ENCODE measurements at places on chromosomes 2 and 18. TPM values are rescaled to one million over a fixed set of nuclear protein-coding genes. Genes with fewer than 3 reads are reported as not detected.

ASXL3 gene
- total RNA-seq, result not detected

MRO gene
- not detected for total RNA-seq

AGXT gene
- not detected for total RNA-seq

COBLL1 gene
- total RNA-seq, result 0.36 TPM

DCDC2C gene
- total RNA-seq, result not detected

MAP3K2 gene
- 55.5 TPM for total RNA-seq

- no peaks in the 10 kb centered on the region for H3K27me3 ChIP-seq
- H3K4me1 ChIP-seq, result peaks cover 61% of the 10 kb centered on the region
- H3K27ac ChIP-seq, result no peak overlapping the region
- H3K4me3 ChIP-seq, result no peak overlapping the region
These were observed 26.5 kb upstream of the CREB1 start for GRCh38 chr2:207503234-207503633.

DNA sequence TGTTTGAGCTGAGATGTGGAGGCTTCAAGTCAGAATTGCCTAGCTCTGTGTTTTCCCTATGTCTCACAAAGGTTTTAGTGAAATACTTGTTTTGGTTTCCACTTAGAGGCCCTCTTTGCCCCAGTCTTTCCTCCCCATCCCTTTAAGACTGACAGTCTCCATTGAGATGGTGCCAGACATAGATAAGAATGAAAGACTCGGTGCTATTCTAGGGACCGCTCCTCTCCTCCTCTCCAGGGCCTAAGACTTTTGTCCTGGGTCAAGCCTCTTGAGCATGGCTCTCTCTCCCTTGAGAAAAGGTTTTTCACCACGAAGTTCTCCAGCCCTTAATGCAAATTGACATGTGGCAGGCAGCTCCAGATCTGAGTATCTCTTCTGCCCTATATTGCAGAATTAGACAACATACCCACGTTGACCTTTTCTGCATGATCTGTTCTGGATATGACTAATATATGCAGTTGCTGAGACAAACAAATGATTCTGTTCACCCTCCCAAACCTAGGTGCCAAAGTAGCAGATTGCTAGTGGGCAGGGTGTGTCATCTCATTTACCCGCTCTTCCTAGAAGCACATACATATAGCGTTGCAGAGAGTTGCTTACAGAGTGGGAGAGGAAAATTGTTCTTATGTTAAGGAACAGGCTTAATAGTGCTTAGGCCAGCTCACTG is 47.5 kb upstream of the ACSL3 start:
- peak; percentile 60 for DNase-seq
- peaks cover 21% of the 10 kb centered on the region for H3K4me1 ChIP-seq
- H3K27me3 ChIP-seq, result no peaks in the 10 kb centered on the region
- no peaks in the 10 kb centered on the region for H3K36me3 ChIP-seq

GRCh38 chr2:191653667-191654391 is 24.1 kb upstream of the NABP1 start:
- no peak for DNase-seq
- no peak overlapping the region for H3K27ac ChIP-seq
- H3K4me1 ChIP-seq, result peaks cover 10% of the 10 kb centered on the region
- no peak overlapping the region for H3K4me3 ChIP-seq
- no peaks in the 10 kb centered on the region for H3K27me3 ChIP-seq

DNA sequence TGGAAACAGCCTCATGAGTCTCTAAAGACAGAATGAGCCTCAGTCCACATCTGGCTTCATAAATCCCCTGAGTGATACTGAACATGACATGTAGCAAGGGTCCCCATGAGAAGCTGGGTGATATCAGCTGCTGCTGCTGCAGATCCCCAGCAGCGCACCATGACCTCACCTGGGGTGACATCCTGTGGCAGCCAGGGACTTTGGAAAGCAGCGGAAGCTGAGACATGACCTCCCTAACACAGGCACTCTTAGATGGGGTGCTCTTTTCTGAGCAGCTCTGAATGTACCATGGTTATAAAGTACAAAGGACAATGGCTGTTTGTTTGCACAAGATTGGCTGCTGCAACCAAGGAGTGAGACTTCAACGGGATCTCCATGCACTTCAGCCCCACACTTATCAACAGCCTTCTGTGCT is 74.7 kb upstream of the TMEM200C start:
- peak; percentile 30 for DNase-seq
- no peaks in the 10 kb centered on the region for H3K27me3 ChIP-seq
- no peaks in the 10 kb centered on the region for H3K36me3 ChIP-seq
- H3K4me3 ChIP-seq, result no peak overlapping the region
- no peak overlapping the region for H3K27ac ChIP-seq
- peaks cover 21% of the 10 kb centered on the region for H3K4me1 ChIP-seq

GRCh38 chr2:241871538-241872312 is 2.2 kb downstream of the RTP5 start:
- DNase-seq, result no peak
- H3K27ac ChIP-seq, result peak overlapping the region; percentile 62
- no peaks in the 10 kb centered on the region for H3K36me3 ChIP-seq
- peaks cover 53% of the 10 kb centered on the region for H3K4me1 ChIP-seq

DNA sequence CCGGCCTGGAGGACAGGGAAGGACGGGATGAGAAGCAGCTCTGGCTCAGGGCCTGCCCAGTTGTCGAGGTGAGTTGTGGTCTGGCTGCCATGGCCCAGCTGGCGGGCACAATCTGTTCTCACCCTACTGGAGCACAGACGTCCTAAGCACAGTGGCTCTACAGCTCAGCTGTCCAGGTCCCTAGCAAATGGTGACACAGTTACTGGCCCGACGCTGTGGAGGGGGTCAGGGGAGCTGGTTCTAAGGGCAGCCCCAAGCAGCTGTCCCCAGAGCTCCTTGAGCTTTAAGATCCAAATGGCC is 32.9 kb downstream of the KCNK3 start:
- H3K27ac ChIP-seq, result no peak overlapping the region
- peaks cover 7% of the 10 kb centered on the region for H3K27me3 ChIP-seq
- no peaks in the 10 kb centered on the region for H3K36me3 ChIP-seq
- H3K4me3 ChIP-seq, result no peak overlapping the region
- no peaks in the 10 kb centered on the region for H3K4me1 ChIP-seq
- no peak for DNase-seq

DNA sequence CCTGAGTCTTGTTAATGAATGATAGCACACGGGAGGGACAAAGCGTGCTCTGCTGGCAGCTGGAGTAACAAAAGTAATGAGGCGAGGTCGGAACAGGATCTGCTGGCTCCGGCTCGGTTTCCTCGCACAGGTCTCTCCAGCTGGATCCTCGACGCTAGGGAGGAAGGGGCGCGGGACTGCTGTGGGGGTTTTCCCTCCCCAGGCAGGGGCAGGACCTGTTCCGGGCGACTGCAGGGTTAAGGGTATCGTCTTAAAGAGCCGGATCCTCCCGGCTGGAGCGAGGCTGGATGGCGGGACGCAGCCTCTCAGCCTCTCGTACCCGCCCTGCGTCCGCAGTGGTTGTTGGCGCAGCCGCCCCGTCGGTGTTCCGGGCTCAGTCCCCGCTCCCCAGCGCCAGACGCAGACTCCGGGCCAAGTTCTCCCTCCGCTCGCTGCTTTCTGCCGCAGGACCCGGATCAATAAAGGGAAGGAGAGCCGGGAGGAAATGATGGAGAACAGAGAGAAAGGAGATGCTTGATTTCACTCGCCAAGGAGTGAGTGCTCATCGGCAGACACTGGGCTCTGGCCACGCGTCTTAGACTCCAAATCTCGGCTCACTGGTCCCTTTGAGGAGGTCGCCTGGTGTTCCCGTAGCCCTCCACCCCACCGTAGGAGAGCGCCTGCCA is 1.1 kb upstream of the LIPG start:
- peak overlapping the region; percentile 61 for H3K4me3 ChIP-seq
- no peak overlapping the region for H3K27ac ChIP-seq
- peaks cover 58% of the 10 kb centered on the region for H3K27me3 ChIP-seq
- peak; percentile 8 for DNase-seq
- peaks cover 28% of the 10 kb centered on the region for H3K4me1 ChIP-seq

Data from activated CD8-positive, alpha-beta T cell treated with anti-CD3 and anti-CD28 coated beads for 36 hours (primary cell).